ENCODE measurements at places on chromosomes 4 and X. TPM values are rescaled to one million over a fixed set of nuclear protein-coding genes. Genes with fewer than 3 reads are reported as not detected.

DNA sequence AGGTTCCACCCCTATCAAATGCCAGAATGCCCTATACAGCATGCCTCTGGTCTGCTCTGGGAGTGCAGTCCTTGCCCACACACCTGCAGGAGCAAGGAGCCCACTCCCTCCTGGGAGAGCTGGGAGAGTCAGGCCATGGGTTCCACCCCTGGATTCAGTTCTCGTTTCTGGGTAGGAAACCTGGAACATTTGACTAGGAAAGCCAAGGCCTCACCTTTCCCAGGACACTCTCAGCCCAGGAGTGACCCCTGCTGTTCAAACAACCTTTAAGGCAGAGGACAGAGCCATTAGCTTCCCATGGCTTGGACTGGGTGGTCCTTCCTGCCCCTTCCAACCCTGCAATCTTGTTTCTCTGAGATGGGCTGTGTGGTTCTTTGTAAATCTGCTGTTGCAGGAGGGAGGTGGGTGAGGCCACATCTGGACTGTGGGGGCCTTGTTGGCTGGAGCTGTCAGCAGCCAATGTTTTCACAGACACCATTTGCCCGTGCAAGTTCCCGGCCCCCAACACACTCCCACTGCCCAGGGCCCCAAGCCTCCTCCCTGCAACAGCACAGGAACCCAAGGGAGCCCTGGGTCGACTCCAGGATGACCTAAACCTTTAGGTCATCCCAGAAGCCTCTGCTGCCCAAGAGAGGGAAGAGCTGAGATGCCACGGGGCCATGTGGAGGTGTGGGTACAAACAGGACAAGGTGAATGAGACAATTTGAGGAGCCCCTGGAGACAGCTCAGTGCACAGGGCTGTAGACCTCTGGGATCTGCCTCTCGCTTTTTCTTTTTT is 104.4 kb downstream of the PJA1 start:
- peak; percentile 48 for DNase-seq

GRCh38 chrX:132333351-132333750 is 114.1 kb upstream of the RAP2C start:
- DNase-seq: no peak

UNC5C gene
- total RNA-seq: 0.43 TPM

ARX gene
- 0.56 TPM for total RNA-seq

MGAT4D gene
- not detected for total RNA-seq

- no peak for DNase-seq
Measured at GRCh38 chr4:145663194-145663593, 16.8 kb upstream of the C4orf51 start.

- no peak for DNase-seq
Measured at GRCh38 chrX:93791304-93791703, 117.3 kb downstream of the FAM133A start.

- DNase-seq: peak; percentile 79
Measured at GRCh38 chr4:113756005-113756410, 5.5 kb downstream of the CAMK2D start.

ATP7A gene
- 16.1 TPM for total RNA-seq

- DNase-seq: no peak
Measured at GRCh38 chrX:131279617-131280016, 9.5 kb downstream of the IGSF1 start.

MAML3 gene
- 2.9 TPM for total RNA-seq

Measured in SK-MEL-5 (cell line).